ENCODE measurements at places on chromosomes 16 and 17. TPM values are rescaled to one million over a fixed set of nuclear protein-coding genes. Genes with fewer than 3 reads are reported as not detected.

The STH gene
- total RNA-seq, result not detected

The KAT7 gene
- 29.1 TPM for total RNA-seq

The DHX40 gene
- total RNA-seq, result 39.4 TPM

The KRTAP2-4 gene
- not detected for total RNA-seq

The FAM20A gene
- not detected for total RNA-seq

The RDM1 gene
- 2.2 TPM for total RNA-seq

The DOC2B gene
- 0.82 TPM for total RNA-seq

The MT1F gene
- total RNA-seq, result 10.9 TPM
